ENCODE measurements at places on chromosomes 1 and 21.
A peak's percentile ranks its signal among the peaks of the same experiment; 100 is the strongest.

- DNase-seq, result no peak
These were observed 4.1 kb downstream of the GJA5 start for GRCh38 chr1:147756341-147756740.

DNA sequence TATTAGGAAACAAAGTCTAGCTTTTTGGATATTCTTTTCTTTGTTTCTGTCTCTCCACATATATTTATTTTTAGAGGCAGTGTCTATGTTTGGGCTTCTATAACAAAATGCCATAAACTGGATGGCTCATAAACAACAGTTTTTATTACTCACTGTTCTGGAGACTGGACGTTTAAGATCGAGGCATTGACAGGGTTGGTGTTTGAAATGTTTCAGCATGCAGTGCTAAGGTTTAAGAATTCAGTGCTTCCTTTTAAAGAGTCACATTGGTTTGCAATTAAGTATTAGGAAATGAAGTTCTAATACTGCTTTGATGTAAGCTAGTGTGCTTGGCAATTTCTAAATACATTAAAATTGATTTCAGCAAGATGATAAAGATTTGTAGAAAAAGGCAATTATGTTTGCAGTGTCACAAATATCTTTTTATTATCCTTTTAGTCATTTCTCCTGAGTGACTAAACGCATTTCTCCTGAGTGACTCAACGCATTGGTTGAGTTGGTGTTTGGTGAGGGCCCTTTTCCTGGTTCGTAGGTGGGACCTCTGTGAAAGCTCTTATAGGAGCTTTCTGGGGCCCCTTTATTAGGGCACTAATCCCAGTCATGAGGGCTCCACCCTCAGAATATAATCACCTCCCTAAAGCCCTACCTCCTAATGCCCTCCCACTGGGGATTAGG lies 317.0 kb downstream of the USP25 start:
- no peak for DNase-seq

DNA sequence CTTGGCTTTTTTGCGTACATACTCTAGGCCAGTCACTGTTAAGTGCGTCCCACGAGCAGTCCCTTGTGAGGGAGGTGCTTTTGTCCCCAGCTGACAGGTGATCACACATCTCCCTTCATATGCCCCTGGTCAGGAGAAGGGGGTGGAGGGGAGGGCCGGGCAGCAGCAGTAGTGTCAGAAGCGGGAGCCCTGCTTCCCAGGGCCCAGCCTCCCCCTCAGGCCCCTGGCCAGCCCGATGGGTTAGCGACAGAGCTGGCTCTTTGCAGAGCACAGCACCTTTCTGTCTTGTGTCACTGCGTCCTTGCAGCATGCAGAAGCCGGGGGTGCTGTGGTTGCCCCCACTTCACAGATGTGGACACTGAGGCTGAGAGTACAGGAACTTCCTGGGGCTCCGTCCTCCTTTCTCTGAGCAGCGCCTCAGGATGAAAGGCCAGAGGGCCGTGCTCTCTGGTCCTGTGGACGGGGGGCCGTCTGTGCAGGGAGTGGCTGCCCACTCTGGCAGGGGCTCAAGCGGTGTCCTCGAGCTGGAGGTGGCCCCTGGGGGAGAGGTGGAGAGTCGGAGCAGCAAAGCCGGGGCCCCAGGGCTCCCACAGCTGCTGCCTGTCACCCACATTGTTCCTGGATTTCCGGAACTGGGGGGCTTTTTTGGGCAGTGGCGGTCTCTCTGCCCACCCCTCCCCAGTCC lies 5.9 kb downstream of the TMEM201 start:
- DNase-seq, result no peak

- DNase-seq, result no peak
These were observed 225.7 kb downstream of the SIPA1L2 start for GRCh38 chr1:232404227-232404626.

- DNase-seq, result no peak
These were observed 21.4 kb upstream of the CEP350 start for GRCh38 chr1:179933219-179933618.

- DNase-seq, result no peak
These were observed 31.8 kb upstream of the CSF3R start for GRCh38 chr1:36514501-36514900.

- peak; percentile 34 for DNase-seq
These were observed 27.3 kb downstream of the F3 start for GRCh38 chr1:94514095-94514727.

- no peak for DNase-seq
These were observed 125.3 kb downstream of the SYT2 start for GRCh38 chr1:202584707-202585589.

All from femur (tissue), 1 donor.